ENCODE measurements at places on chromosomes 1 and 21.

GRCh38 chr1:221448585-221449175 lies 293.2 kb downstream of the DUSP10 start:
- no peak for DNase-seq

GRCh38 chr1:63883494-63884235 lies 109.8 kb downstream of the ROR1 start:
- DNase-seq, result no peak

GRCh38 chr1:95584315-95584714 lies 350.3 kb downstream of the RWDD3 start:
- DNase-seq, result no peak

DNA sequence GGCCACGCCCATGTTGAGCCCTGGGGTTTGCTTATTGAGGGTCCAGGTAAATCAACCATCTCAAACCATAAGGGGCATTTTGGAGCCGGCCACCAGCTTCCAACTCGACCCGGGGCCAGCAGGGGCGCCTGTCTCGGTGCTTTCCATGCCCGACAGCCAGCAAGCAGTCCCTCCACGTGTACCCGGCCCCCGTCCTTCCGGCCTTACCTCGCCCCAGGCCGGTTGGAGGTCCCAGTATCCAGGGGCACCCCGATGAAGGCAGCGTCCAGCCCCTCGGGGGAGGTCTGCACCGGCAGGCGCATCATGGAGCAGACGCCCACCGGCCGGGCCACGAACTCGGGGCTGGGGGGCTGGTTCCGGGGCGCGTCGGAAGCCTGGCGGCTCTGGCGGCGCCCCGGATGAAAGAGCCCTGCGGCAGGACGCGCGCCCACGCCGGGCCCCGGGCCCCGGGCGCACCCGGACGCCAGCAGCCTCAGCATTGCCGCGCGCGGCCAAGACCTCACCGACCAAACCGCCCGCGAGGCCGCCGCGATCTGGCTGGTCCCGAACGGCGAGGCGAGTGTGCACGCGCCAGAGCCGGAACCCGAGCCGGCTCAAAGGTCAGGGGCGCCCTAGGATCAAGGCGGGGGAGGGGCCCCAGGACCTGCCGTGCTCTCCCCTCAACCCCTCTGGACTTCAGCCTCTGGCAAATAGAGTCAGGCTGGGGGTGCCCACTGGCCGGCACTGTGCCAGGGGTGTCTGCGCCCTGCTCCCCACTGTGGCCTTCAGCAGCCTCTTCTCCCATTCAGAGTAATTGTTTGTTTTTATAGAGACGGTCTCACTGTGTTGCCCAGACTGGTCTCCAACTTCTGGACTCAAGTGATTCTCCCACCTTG lies at the start of gene AGMAT:
Gene AGMAT, minus strand, starts transcription at position 563 of the 875 bp plus-strand sequence. Its CDS starts 84 bp downstream, at position 479.
- peak; percentile 72 for DNase-seq

GRCh38 chr1:63623952-63624351 lies 30.7 kb downstream of the PGM1 start:
- no peak for DNase-seq

Measured in left colon (tissue), 2 donors.